ENCODE measurements at places on chromosomes 5 and 9.

- no peak for DNase-seq
Measured at GRCh38 chr5:91257301-91257700, 125.8 kb downstream of the ARRDC3 start.

- DNase-seq: peak; percentile 81
Measured at GRCh38 chr9:133135146-133135745, 14.2 kb upstream of the RALGDS start.

GRCh38 chr5:93532370-93532769 lies 48.6 kb downstream of the NR2F1-AS1 start:
- no peak for DNase-seq

- DNase-seq: no peak
Measured at GRCh38 chr9:106655966-106656365, 207.0 kb upstream of the ZNF462 start.

GRCh38 chr9:85258236-85258635 lies 483.5 kb downstream of the AGTPBP1 start:
- no peak for DNase-seq

DNA sequence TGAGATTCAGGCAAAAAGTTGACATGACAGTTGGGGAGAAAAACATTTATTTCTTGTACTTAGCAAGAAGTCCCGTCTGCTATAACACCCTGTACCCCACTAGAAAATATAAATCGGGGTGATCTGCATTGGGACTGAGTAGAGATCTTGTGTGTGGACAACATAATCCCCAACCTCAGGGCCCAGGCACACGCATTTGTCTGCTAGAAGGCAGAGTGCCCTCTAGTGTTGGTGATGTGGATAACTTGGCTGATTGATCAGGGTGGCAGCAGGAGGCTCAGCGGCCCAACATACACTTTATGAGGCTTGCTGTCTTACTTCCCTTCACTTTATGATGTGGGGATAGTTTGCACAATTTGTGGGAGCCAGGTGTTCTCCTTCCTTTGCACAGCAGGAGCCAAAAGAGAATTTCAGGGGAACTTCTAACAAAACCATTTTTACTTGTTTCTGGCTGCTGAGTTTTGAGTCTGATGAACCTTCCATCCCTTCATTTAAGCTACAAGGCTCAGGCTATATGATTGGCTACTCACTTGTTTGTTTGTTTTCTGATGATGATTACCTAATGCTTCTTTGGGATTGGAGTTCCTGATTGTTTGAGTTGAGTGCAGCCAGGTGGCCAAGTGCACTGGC lies 263.2 kb downstream of the DMAC1 start:
- DNase-seq: peak; percentile 20

GRCh38 chr9:136939996-136940525 lies 4.5 kb downstream of the FBXW5 start:
- DNase-seq: no peak

DNA sequence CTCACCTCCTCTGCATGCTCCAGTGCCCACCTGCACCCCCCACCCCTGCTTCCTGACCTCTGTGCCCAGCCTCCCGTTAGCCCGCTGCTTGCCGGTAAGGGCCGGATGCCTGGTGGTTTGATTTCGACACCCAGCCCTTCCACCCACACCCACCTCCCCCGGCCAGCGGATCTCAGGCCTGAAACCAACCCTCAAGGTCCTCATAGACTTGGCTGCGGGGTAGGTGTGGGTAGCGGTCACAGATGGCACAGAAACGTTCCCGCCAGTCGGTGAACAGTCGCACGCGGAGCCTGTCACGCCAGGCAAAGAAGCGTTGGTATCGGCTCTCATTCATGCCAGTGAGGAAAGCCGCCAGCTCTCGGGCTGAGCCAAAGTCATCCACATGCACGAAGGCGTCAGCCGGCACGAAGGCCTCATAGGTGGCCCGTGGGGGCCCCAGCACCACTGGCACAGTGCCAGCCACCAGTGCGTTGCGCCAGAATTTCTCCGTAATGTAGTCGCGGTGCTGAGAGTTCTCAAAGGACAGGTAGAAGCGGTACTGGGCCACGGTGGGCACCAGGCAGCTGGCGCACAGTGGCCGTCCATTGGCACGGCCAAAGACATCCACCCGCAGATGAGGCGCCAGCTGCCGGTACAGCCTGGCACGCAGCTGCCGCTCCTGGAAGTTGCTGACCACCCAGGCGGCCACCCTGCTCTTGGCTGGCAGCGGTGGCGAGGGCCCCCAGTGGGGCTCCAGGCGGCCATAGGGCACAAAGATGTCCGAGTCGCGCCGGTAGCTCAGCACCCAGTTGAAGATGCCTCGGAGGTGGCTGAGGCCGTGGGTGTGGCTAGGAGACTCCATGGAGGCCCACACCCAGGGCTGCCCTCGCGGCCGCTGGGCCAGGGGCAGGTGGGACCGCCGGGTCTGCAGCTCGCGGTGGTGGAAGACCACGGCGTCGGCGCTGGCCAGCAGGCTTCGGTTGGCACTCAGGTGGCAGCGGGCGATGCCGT lies 1.1 kb downstream of the FUT7 start:
- DNase-seq: no peak

GRCh38 chr5:58022055-58022454 lies 437.8 kb downstream of the PLK2 start:
- DNase-seq: no peak

DNA sequence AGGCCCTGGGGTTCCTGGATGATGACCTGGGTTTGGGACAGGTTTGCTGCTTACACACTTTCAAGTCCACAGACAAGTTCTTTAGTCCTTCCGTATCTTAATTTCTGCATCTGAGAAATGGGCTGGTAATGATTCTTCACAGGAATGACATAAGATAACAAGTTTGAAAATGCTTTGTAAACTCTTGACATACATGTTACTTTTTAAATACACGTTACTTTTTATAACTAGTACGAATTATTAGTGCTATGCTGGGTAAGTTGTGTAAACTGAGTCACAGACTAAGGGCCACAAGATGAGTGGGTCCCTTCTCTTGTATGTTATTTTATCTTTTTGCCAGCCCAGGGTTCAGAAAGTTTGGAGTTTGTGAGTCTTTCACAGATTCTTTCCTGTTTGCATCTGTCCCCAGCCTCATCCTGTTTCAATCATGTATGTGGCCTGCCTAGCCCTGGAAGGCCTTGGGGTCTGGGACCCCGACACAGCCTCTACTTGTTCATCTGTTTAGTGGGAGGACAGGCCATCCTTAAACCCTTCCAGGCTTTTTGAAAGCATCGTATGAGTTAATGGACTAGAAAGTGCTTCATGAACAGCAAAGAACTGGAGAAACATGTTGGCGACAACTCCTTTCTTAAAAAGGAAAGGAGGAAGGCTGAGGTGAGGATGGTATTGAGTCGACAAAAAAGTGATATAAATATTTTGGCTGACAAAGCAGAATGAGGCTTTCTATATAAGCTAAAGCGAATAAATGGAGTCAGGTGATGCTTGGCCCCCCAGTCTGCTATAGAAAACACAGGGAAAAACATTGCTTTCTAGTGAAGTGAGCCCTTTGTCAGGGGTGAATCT lies 9.3 kb downstream of the ZNF618 start:
- DNase-seq: no peak

DNA sequence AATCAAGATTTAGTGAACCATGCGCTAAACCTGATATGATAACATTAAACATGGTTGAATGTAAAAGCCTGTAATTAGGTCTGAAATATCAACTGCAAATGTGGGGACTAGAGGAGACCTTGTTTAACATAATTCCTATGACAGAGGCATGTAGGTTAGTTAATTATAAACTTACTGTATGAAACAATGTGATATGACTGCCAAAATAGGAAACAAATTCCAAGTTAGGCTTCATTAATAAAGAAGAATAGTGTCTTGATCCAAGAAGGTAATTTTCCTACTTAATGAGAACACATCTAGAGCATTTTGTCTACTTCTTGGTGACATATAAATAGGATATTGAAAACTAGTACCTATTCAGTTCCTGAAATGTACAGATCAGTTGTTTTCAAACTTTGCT lies 136.2 kb upstream of the TARS1 start:
- no peak for DNase-seq

DNA sequence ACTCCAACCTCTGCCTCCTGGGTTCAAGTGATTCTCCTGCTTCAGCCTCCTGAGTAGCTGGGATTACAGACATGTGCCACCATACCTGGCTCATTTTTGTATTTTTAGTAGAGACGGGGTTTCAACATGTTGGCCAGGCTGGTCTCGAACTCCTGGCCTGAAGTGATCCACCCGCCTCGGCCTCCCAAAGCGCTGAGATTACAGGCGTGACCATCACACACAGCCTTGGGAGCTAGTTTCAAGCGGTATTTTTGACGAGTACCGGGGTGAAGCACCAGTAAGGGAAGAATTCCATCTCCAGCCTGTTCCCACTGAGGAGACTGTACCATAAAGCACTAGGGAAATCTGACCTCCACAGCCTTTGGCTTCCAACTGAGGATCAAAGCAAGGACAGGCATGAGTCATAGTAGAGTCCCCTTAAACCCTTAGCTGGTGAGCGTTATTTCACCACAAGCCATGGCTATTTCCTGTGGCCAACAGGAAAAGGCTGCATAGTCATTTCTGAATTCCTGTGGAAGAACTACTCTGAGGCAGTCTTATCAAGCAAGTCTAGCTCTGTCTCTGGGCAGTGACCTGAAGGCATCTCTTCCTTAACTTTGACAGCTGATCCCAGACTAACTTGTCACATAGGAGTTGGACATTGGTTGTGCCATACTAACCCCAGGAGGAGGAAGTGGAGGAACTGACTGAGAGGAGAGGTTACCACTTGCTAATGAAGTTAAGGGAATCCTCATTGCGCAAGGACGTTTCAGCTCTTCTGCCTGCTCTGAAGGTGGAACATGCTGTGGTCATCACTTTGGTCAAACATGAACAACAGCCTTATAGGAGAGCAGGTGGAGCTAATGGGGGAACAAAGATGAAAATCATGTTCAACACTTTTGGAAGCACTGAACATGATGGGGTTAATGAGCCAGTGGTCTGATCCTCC lies 85.8 kb upstream of the DMRT1 start:
- DNase-seq: no peak

- no peak for DNase-seq
Measured at GRCh38 chr5:39638813-39639212, 214.0 kb upstream of the DAB2 start.

GRCh38 chr5:3601061-3601710 lies 5.6 kb downstream of the IRX1 start:
- DNase-seq: no peak

DNA sequence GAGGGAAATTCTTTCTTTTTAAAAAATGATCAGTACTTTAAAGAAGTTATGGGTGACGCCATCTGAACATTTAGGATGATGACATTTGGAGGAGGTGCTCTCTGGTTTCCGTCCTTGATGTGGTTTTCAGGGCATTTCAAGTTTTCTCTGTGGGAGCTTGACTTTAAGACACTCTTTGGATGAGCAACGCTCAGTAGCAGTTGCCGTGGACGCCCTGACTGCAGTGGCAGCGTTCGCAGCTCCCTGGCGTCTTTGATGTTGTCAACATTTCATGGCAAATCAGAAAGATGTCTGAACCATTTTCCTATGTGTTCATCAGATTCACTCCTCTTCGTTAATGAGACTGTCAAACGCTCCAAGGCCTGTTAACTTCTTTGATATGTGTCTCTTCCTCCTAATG lies 86.1 kb downstream of the ZNF354C start:
- no peak for DNase-seq
